ENCODE measurements at places on chromosomes 7 and 10. TPM values are rescaled to one million over a fixed set of nuclear protein-coding genes. Genes with fewer than 3 reads are reported as not detected.

Gene PDK4
- total RNA-seq, result 29.6 TPM

DNA sequence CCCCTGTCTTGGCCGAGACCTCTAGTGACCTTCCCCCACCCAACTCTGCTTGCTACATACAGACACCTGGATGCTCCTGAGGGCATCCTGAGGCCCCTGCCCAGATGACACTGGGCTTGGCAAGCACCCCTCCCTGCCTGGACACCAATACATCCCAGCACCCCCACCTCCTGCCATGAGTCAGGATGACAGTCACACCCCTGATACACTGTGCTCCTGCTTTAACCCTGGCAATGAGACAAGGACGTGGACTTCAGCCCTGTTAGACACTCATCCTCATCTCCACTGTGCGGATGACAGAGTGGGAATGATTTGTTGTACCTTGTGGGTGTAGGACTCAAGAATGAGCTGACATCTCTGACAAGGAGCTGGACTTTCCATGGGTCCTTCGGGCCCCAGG lies 186.3 kb upstream of the ADCY1 start:
- no peak overlapping the region for H3K27ac ChIP-seq
- no peaks in the 10 kb centered on the region for H3K36me3 ChIP-seq
- H3K27me3 ChIP-seq, result no peaks in the 10 kb centered on the region
- H3K4me3 ChIP-seq, result no peak overlapping the region
- H3K4me1 ChIP-seq, result no peaks in the 10 kb centered on the region

Gene CAMK2B
- total RNA-seq, result 12.5 TPM

Gene TAC1
- not detected for total RNA-seq

All from testis (tissue), 5 donors.